ENCODE measurements at places on chromosomes 6 and 20.

DNA sequence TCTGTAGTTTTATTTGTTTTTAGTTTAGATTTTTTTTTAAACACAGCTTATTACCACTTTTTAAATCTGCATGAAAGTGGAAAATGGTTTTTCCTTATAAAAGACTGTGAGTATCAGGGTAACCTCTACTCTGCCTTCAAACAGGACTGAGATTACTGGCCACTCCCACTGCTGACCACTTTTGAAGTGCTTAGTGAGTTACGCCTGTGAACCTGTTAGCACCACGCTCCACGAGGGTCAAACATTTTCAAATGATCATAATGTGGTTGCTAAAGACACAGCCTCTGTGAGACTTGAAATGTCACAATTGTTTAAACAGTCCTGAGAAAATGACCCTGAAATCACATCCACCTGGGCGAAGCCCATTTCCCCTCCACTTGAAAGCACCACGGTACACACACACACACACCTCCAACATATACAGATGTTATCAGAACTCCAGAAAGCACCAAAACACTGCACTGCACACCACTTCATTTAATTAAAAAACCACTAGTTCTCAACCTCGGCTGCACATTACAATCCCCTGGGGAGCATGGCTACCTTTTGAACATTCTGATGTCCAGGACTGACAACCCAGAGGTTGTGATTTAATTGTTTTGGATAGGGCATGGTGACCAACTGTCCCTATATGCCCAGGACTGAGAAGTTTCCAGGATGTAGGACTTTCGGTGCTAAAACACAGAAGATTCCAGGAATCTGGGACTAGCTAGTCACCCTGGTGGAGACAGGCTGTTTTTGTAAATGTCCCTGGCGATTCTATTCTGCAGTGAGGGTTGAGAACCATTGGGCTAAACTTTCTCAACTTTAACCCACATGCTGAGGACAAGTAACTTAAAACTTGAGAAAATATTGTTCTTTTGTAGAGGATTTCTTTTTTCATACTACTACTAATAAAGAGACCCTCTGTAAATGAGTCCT, 176.4 kb upstream of the MYLIP start:
- no peak for DNase-seq

GRCh38 chr6:109790131-109790530, 99.0 kb downstream of the FIG4 start:
- DNase-seq: no peak

GRCh38 chr20:11003341-11003740, 329.5 kb upstream of the JAG1 start:
- no peak for DNase-seq

DNA sequence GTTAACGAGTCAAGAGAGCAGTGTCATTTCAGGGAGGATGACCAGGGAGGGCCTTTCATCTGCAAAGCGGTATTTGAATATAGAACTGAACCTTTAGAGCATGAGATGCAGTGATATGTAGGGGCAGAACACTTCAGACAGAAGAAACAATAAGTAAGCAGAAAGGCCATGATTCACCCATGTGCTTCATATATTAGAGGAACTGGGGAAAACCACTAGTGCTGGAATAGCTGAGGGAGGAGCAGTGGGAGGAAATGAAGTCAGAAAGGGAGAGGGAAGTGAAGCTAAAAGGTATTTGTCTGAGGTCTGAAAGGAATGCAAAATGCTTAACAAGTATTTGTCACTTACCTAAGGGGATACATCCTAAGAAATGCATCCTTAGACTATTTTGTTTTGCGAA, 391.2 kb downstream of the ADGRB3 start:
- no peak for DNase-seq

- no peak for DNase-seq
Observed at GRCh38 chr6:48630511-48630910, 519.5 kb upstream of the PTCHD4 start.

- DNase-seq: no peak
Observed at GRCh38 chr6:154060076-154060475, 21.0 kb downstream of the OPRM1 start.

DNA sequence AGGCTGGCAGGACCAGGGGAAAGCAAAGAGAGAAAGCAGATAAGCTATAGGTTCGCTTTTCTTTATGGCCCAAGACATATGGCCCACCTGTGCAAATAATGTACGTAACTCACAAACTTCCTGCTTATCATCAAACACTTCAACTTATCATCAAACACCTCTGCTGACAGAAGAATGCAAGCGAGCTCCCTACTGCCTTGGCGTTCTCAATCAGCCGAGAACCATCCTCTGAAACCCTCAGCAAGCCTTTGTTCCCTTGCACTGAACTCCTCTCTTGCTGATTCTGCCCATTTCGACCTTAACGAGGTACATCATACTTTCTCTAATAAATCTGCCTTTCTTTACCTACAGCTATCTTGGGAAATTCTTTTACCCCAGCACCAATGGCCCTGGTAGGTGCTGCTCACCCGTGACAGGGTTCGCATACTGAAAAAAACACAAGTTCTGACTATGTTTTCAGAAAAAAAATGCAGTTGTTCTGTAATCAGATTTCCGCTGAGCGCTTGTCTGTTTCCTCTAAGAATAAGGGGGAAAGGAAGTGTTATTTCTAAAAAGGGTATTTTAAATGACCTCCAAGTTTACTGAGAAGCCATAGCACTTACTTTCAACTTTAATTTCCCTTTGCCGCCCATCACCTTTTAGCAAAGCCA, 28.3 kb downstream of the SERPINB6 start:
- no peak for DNase-seq

GRCh38 chr20:37901240-37901639, 1.7 kb upstream of the VSTM2L start:
- no peak for DNase-seq

GRCh38 chr6:2790588-2791449, 25.6 kb downstream of the WRNIP1 start:
- peak; percentile 13 for DNase-seq

GRCh38 chr6:23681743-23682142, 444.3 kb upstream of the NRSN1 start:
- no peak for DNase-seq

DNA sequence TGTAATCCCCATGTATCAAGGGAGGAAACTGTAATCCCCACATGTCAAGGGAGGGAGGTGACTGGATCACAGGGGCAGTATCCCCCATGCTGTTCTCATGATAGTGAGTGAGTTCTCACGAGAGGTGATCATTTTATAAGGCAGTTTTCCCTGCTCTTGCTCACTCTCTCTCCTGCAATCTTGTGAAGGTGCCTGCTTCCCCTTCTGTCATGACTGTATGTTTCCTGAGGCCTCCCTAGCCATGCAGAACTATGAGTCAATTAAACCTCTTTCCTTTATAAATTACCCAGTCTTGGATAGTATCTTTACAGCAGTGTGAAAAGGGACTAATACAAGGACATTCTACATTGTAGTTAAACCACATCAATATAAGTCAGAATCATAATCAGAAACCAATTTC, 112.4 kb downstream of the BTBD9 start:
- no peak for DNase-seq

DNA sequence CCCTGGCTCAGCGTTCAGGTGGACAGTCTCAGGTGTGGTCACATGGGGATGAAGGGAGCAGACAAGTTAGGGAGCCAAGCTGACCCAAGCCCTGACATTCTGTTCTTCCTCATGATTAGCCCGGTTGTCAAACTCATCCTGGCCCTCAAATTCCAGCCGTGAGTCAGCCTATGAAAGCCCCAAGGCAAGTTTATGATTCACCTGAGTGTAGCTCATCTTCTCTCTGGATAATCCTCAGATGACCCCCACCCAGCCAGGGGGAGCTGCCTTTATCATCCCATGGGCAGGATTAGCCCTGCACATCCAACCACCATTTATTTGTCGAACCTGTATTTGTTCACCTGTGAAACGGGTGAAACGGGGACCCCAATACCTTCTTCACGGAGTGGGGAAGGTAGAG, 161.9 kb downstream of the DHX35 start:
- DNase-seq: no peak

GRCh38 chr6:167984144-167984719, 13.2 kb upstream of the KIF25 start:
- no peak for DNase-seq

GRCh38 chr6:71408787-71409723, 120.4 kb downstream of the OGFRL1 start:
- DNase-seq: no peak

- DNase-seq: no peak
Observed at GRCh38 chr6:126335210-126335609, 4.7 kb upstream of the CENPW start.

DNA sequence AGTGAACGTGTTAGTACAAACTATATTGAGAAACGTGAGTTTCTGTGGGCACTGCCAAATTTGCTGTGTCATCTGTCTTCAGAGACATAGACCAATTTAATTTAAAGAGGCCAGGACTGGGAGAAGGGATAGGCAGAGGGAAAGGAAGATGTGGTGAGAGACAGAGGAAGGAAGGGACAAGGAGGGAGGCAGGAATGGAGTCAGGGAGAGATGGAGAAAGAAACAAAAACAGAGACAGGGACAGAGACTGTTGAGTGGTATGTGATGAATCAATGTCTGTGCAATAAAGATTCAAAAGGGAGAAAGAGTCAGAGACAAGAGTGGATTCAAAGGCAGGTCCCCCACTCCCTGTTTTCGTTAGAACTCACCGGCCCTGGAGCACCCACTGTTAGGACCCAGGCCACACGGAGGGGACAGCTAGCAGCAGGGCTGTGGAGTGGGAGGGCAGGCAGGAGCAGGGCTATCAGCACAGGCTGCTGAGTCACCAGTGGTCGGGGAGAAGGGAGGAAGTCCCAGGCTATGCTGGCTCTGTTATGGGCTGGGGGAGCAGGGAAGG, 51.6 kb upstream of the CHD6 start:
- DNase-seq: no peak

DNA sequence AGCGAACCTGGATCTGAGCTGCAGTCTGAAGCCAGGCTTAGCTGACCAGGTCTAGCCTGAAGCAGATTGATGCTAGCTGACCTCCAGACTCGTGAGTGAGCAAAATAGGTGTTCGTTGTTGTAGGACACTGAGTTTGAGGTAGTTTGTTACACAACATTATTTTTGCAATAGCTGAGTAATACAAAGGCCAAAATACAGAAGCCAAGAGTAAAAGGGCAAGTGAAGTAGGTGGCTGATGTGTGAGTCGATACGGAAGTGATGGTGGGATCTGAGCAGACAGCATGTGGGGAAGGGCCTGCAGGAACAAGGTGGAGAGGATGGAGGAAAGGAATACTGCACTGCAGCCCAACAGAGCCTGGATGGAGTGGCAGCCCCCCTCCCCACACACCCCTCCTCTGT, 8.5 kb upstream of the SPATS1 start:
- no peak for DNase-seq

DNA sequence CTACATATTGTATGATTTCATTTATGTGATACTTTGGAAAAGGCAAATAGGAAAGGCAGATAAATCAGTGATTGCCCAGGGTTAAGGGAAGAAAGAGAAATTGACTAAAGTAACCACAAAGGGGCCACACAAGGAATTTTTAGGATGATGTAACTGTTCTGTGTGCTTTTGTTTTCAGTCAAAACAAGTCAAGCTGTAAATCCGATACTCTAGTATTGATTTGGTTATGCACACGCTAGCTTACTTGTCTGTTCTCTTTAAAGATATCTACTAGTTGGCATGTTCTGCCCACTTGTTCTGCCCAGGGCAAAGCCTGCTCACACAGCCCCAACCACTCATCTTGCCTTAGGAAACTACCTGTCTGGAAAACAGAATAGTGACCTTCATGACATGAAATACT, 6.4 kb downstream of the FBXL4 start:
- DNase-seq: no peak

GRCh38 chr20:53831812-53832211, 238.2 kb upstream of the ZNF217 start:
- DNase-seq: no peak

DNA sequence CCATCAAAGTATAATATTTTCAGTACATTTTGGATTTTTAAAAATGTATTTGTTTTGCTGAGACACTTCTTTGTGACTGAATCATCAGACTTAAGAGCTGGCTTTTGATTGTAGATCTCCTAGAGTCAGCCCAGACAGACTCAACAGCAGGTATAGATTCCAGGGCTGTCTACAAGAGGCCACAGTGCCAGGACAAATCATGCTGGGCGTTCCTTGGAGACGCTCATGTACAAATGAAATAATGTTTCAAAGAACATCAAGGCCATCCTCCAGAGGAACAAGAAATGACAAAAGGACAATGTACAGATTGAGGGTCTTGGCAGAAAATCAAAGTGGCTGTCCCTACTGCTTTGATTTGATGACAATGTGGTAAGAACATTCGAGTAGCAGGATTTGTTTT, 369.3 kb downstream of the GRIK2 start:
- DNase-seq: no peak

DNA sequence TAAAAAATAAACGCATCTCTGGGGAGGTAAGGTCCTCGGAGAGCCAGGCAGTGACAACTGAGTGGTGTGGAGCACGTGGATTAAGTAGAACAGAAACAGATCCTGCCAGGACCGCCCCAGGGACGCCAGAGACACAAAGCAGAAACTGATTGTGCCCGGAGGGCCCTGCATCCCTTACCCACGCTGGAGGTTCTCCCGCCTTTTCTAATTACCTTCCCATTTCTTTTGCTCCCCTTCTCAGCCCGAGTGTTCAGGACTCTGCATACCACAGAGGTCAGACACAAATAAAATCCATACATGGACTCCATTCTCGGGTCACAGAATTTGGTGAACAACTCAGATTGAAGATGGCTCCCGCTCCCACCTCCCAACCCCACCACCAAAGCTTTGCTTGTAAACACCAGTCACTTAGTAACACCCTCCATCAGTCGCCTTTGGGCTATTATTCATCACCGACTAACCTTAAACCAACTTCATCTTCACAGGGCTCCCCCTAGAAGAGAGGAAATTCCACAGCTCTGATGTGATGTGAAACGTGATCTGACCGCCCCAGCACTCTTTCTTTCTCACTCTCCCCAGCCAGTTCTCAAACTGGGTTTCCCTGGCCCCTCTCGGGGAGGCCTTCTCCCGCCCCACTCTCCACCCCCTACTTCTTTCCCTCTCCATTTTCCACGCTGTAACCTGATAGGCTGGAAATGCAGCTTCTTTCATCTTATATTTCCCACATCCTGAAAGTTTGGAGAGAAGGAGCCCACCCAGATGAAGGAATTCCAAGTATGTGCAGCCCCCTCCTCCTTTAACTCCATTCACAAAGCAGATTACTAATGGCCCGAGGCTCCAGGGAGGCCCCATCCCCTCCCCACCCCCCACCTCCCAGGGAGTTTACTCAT, 32.5 kb upstream of the PIM1 start:
- no peak for DNase-seq
